ENCODE measurements at places on chromosomes 1 and 21.

- DNase-seq = no peak
These were observed 12.8 kb downstream of the ADARB1 start for GRCh38 chr21:45087022-45087823.

DNA sequence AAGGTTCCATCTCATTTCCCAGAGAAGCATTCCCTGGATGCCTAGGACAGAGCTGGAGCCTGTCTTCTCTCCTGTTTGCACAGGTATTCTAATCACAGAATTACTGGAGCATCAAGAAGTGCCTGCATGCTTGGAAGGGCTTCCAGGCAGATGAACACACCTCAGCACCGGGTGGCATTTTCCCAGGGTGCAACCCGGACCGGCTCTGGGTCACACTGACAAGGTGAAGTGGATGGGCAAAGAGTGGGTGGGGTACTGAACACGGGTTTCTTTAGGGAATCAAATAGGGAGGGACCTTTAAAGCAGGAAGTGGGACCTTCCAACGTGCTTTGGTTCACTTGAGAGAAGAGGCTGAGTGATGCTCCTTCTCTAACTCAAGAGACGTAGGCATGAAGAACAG is 7.1 kb upstream of the PEF1 start:
- no peak for DNase-seq

DNA sequence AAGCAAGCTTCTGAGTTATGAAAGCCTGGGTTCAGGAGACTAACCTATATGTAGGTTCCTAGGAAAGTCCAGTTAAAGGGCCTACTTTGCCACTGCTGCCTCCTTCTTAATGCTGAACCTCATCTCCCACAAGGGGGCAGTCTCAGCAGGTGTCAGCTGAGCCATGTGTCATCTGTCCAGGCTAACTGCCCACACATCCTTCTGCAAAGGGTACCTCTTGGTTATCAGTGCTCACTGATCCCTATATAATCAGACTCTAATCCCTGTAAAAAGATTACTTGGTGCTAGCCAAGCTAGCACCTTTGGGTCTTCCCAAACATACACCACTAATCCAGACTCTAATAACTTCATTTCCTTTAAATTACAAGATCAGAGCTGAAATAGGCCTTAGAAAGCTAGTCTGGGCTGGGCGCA is 9.0 kb downstream of the PRDX1 start:
- peak; percentile 64 for DNase-seq

GRCh38 chr21:29523646-29524045 is 224.9 kb downstream of the BACH1 start:
- no peak for DNase-seq

- DNase-seq = no peak
These were observed 29.3 kb downstream of the ZSCAN20 start for GRCh38 chr1:33501774-33502173.

GRCh38 chr1:59595774-59596173 is 219.0 kb upstream of the HOOK1 start:
- DNase-seq = no peak

DNA sequence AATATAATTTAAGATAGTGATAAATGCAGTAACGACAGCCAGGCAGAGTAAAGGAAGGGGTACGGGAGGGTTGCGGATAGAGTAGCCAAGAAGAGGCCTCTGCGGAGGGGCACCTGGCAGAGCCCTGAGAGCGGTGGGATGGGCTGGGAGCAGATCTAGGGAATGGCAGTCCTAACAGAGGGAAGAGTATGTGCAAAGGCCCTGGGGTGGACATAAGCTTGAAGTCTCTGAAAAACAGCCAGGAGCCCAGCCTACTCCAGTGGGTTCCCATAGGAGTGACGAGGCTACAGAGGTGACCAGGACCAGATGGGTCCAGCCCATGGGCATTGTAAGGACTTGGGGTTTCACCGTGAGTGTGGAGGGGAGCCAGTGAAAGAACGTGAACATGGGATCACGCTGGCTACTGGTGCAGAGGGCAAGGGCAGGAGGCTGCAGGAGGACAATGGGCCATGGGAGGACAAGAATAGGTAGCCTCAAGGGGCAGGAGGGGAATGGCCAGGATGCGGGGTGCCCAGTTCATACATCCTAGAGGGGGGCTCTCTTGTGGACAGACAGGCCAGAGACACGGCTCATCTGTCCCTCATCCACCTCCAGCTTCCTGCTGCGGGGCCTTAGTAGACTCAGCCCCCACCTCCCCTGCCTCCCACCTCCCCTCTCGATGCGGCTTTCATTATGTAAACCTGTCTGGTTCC is 185.7 kb upstream of the VAMP3 start:
- no peak for DNase-seq

DNA sequence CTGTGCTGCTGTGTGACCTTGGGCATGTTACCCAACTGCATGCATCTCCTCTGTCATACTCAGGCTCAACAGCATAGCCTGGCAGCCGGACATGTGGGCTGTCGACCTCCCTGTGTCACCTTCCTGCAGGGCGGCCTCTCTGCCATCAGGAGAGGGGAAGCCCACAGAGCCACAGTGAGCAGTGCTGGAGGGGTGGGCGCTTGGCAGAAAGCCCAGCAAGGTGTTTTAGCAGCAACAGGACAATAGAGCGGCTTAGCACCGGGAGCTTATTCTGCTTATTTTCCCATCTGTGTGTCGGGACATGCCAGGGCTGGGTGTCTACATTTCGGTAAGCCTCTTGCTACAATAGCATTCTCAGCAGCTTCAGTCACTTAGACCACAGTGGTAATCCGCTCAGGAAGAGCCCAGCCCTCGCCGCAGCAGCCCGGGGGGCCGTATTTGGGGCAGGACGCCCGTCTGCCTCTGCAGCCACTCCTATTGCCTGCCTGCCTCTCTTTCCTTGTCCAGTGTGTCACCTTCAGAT is 22.8 kb upstream of the CDK18 start:
- no peak for DNase-seq

DNA sequence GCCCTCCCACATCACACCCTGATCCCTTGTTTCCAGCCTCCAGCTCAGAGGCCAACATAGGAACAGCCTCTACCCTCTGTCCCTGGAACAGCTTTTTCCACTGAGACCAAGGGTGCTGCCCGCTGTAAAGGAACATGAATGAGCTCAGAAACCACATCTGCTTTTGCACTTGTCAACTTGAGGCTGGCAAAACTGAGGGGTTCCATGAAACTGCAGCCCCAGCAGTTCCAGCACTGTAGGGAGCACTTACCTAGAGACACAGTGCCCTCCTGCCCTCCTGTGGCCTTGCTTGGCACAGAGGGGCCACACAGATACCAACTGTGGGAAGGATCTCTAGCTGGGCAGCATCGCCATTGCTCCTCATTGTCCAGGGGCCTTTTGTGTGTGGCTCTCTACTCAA is 51.7 kb downstream of the ITPKB start:
- DNase-seq = no peak

DNA sequence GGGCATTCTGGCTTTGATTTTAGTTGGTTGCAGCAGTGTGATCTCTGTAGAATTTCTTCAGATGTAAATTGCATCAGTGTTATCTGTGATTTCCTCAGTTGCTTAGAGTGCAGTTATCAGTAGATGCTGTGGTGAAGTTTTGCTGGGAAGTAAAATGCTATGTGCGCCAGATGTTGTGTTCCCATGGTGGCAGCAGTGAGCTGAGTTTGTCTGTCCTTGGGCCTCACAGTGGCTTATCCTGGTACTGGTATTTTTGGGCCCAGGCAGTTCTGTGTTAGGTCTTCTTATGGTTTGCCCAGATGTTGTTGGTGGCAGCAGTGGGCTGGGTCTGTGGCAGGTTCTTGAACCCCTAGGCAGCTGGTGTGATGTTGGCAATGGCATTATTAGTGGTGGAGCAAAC is 1242.1 kb downstream of the PLA2G4A start:
- DNase-seq = no peak

GRCh38 chr21:46061518-46061917 is 36.4 kb upstream of the COL6A2 start:
- DNase-seq = no peak

DNA sequence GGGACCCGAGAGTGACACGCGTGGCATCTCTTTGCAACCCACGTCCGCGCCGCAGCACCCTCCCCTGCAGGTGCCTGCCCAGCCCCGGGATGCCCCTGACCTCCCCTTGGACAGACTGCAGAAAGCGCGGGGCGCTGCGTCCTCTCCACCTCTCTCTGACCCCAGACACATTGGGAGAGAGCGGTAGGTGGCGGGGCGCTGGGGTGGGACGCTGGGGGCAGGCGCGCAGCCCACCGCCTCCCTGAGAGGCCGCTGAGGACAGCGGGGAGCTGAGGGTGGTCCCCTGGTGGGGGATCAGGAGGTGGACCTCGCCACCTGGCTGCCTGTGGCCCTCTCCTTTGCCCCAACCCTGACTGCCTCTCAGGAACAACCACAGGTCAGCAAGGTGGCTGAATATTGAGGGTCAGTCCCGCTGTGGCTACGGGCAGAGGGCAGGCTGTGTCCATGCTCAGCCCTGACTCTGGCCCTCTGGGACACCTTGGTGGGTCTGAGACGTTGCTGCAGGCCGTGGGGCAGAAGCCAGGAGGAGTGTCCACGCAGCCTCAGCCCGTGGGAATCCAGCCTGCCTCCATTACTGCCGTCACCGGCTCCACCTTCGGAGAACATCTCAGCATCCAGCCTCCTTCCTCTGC is 761 bp upstream of the UBE2J2 start:
- no peak for DNase-seq

DNA sequence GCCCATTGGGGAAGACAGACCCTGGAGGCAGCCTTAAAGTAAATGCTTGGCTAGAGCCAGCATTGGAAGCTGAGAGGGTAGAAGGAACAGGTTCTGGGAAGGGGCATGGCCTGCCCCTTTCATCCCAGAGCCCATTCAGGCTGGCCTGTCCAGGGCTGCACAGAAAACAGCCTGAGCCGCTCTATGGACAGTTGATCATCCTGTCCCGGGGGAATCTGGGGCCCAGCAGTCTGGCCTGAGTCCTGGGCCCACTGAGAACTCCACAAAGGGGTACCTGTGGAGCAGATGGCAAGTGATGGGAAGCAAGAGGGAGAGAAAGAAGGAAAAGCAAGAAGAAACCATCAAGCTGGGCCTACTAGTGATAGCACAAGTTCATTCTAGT is 13.2 kb downstream of the TMEM81 start:
- no peak for DNase-seq

GRCh38 chr1:203526130-203526529 is 32.2 kb downstream of the OPTC start:
- no peak for DNase-seq

DNA sequence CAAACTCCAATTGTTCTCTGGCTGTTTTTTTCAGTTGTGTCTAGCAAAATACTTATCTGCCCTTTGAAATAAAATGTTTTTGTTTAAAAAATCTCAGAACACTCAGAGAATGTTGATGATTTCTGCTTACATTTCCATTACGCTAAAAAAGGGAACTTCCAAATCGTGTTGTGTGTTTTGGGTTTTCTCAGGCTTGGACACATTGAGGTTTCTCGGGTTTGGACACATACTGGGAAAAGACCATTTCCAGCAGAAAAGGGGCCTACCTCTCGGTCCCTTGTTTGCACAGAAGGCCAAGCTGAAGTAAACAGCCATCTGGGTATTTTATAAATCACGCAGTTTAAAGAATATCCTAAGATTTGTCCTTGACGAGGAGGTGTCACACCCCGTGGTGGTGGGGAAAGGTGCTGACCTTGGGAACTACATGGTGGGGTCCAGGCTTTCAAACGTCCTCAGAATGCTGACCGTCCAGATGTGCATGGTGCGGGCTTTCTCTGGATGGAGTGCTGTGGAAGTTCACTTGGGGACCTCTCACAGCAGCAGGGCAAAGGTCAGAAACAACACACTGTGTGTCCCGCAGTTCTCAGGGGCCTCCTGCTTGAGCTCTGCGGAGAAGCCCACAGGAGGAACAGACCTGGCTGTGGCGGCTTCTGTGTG is 67.8 kb downstream of the SLC37A1 start:
- no peak for DNase-seq

DNA sequence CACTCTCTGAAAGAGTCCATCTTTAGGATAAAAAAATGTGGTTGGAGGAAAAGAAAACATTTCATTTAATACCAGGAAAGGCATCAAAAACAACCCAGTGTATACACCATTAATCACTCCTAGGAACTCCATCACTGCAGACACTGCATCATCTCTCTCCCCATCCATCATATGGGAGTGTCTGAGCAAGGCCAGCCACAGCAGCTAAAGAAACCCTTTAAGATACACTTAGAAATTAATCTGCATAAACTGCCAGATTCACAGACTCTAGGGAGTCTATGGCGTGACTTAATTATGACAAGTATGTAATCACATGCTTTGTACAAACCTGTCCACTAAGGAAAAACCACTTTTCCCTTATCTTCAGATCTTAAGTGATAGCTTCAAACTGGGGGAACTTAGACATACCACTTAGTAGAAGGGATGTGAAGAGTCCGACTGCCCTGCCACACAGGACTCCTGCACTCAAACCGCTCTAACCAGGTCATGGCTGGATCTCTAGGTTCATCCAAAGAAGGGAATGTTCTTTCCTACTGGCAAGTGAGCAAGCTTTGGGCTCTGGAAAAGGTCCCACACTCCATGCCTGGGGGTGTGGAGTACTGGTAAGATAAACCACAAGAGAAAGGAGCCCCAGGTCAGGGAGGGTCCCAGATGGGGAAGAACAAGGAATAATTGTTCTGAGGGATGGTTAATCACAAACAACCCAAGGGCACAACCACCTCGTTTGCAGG is 61.0 kb upstream of the C8B start:
- no peak for DNase-seq

Measured in Panc1 (cell line).